ENCODE measurements at places on chromosomes 16 and 17. TPM values are rescaled to one million over a fixed set of nuclear protein-coding genes. Genes with fewer than 3 reads are reported as not detected.

GRCh38 chr16:1929105-1929504 is 10.9 kb upstream of the HS3ST6 start:
- no peak for DNase-seq

- DNase-seq: no peak
These were observed 4.4 kb upstream of the ALKBH5 start for GRCh38 chr17:18179196-18179595.

DNA sequence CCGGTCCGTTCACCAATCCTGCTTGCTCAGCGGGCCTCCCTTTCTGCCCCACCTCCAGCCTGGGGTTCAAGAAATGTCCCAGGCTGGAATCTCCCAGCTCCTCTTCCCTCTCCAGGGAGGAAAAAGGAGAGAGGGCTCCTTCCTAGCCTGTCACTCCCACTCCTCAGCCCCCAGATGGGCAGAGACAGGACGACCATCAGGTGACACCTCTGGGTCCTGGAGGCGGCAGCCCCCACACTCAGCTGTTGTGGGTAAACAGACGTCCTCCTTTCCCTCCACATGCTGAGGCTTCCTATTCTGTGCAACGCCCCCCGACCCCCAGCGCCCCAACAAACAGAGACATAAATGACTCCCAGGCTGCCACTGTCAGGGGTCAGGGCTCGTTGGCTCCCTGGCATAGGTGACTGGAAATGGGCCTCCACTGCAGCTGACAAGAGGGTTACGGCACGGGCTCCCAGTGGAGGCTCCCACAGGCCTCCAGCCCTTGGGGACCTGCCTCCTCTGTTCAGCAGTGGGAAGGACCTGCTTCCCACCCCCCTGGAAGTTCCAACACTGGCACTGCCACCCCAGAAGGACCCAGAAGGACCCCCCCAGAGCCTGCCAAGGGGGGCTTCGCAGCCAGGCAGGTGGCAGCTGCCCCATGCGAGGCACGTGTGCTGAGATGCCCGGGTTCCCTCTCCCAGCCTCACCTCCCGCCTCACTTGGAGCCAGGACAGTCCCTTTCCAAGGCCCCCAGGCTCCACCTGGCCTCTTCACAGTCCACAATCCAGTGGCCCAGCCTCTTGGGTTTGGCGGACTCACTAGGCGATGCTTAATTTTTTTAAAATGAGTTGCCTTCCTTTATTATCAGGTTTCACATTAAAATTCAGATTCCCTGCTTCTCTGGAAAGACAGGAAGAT is 232.3 kb downstream of the KATNIP start:
- no peak for DNase-seq

DNA sequence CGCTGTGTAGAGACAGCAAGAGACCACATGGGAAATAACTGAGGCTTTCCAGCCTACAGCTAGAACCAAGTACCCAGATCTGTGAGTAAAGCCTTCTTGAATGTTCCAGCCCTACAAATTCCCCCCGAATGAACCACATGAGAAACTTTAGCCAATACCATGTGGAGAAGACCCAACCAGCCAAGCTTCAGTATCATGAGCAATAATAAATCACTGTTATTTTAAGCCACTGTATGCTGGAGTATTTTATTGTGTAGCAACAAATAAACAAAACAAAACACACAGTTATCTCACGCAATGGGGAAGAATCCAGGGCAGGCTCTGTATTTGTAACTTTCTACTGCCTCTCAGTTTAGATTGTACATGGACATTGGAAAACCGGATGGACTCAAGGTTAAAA is 426.2 kb downstream of the CDH11 start:
- no peak for DNase-seq

GRCh38 chr16:86934581-86935375 is 356.4 kb downstream of the FOXL1 start:
- DNase-seq: no peak

- no peak for DNase-seq
These were observed 60.7 kb upstream of the GRIN2A start for GRCh38 chr16:10242916-10243315.

DNA sequence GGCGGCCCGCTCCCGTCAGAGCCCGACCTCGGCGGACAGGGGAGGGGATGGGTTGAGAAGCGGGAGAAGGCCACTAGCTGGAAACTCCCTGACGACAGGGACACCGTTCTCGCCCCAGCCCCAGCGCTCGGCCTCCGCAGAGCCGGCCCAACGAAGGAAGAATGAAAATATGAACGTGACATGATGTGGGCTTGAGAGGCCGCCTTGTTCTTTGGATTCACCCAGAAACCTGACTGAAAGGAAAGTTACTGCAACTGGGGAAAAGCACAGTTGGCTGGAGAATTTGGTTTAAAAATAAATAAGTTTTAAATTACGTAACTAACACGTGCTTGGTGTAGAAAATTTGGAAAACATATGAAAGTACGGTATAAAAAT is 21.1 kb downstream of the NPTX1 start:
- no peak for DNase-seq

DNA sequence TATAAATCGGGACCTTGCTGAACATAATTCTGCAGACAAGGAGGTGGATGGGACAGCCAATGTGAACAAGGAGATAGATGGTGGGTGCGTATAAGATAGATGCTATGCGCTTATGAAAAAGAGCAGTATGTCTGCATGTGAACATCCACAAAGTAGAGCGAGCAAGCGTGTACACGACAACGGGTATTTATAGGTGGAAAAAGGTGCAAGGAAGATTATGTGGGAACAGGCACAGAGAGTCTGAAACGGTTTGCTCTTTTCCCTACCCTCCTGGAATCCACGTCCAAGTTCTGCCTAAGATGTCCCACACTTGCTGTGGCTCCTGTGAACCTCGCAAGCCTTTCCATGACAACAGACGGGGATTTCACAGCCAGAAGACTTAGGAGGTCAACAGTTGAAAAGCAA is 43.0 kb downstream of the SNX11 start:
- DNase-seq: no peak

GRCh38 chr16:80580109-80580832 is 39.5 kb downstream of the DYNLRB2 start:
- DNase-seq: no peak

- no peak for DNase-seq
These were observed 4.0 kb upstream of the SCRN2 start for GRCh38 chr17:47844814-47845715.

- no peak for DNase-seq
These were observed 9.6 kb downstream of the ABCA10 start for GRCh38 chr17:69218986-69219385.

DNA sequence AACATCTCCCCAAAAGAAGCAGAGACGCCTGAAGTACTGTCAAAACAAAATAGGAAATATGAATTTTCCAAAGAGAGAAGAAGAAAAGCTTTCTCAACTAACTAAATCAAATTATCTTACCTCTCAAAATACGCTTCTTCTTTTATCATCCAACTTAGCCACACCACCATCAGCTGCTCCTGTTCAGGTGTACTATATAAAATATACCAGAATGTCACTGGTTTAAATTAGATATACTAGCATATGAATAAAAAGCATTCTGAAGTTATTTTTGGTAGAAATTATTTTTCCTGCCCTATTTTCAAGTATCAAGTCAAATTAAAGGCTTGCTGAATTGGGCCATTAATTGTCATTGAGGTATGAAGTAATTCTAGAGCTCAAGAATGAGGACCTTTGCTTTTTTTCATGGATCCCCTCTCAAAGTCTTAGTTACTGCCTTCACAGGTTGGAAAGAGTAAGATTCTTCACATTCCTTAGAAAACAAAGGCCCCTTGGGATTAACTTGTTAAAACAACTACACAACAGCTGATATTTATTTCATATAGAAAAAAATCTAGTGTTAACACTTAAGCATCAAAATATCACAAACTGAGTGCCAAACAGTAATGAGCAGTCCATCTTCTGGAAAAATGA is 30.1 kb downstream of the INTS2 start:
- DNase-seq: no peak

DNA sequence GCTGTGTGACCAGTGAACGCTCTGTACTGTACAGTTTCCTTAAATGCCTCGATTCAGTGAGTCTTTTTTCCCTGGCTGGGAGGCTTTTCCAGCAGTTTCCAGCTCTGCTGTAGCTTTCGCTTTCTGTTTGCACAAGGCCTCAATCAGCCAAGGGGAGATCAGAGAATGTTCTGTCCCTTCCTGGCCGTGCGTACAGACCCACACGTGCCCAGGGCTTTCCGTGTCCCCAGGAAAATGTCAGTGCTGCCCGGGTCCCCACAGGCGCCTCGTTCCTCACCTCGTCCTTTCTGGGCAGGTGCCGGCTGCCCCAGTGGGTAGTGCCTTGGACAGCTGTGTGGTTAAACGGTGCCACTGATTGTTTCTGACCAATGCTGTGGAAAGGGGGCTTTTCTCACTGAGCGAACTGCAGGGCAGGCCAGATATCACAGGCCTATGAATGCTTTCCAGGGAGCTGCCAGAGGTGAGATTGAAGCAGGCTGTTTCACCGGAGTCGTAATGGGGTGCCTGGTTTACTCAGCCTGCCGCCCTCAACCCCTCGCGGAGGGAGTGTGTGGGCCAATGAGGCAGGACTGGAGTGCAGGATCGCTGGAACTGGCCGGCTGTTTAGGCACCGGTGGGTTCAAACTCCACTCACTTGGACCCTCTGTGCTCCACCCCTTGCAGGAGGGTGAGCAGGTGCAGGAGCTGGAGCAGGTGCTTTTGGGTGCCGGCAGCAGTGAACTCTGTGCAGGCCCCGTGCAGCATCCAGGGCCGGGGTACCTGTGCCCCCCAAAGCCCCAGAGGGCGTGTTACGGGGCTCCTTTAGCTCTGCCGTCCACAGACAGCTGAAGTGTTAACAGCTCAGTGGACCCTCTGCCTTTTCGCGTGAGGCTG is 44.4 kb downstream of the ZNF778 start:
- no peak for DNase-seq

- no peak for DNase-seq
These were observed 253.6 kb upstream of the XYLT1 start for GRCh38 chr16:17724242-17724898.

Gene GLIS2
- 17.4 TPM for total RNA-seq

Gene RAB34
- total RNA-seq: 237 TPM

Gene NTN1
- total RNA-seq: 2.3 TPM

Gene TBC1D3C
- not detected for total RNA-seq

Gene SPATA32
- not detected for total RNA-seq
